ENCODE measurements at places on chromosomes 6 and 20.
A peak's percentile ranks its signal among the peaks of the same experiment; 100 is the strongest.

- DNase-seq: no peak
Observed at GRCh38 chr20:32509639-32510066, 75.5 kb downstream of the NOL4L start.

DNA sequence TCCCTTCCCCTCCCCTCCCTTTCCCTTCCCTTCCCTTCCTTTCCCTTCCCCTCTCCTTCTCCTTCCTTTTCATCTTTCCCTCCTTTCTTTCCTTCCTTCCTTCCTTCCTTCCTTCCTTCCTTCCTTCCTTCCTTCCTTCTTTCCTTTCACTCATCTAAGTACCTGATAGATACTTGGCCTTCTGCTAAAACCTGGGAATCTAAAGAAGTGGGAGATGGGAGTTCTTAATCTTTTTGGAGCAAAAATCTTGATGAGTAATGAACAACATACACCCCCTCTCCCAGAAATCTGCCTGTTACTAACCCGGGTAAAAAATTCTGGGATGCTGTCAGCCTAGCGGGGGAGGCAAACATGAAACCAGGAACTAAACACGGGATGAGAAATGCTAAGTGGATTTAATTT is 100.7 kb downstream of the VEGFA start:
- DNase-seq: no peak

DNA sequence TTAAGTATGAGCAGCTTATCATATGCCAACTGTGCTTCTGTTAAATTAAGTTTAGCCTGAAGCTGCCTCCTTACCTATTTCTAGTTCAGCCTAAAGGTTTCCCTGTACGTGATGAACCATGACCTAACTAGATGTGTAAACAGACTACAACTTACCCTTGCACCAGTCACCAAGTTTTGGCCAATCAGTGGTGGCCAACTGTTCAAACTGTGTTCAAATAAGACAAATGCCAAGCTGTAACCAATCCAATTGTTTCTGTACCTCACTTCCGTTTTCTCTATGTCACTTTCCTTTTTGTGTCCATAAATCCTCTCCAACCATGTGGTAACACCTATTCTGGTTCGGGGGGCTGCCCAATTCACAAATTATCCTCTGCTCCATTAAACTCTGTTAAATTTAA is 6.0 kb upstream of the SLC2A10 start:
- no peak for DNase-seq

DNA sequence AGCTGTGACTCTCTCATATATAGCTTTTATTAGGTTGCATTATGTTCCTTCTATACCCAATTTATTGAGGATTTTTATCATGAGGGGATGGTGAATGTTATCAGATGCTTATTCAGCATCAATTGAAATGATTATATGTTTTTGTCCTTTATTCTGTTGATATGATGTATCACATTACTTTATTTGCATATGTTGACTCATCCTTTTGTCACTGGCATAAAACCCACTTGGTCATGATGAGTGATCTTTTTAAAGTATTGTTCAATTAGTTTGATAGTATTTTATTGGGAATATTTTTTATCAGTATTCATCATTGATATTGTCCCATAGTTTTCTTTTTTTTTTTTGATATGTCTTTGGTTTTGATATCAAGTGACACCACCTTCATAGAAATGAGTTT is 529.9 kb downstream of the MMUT start:
- no peak for DNase-seq

DNA sequence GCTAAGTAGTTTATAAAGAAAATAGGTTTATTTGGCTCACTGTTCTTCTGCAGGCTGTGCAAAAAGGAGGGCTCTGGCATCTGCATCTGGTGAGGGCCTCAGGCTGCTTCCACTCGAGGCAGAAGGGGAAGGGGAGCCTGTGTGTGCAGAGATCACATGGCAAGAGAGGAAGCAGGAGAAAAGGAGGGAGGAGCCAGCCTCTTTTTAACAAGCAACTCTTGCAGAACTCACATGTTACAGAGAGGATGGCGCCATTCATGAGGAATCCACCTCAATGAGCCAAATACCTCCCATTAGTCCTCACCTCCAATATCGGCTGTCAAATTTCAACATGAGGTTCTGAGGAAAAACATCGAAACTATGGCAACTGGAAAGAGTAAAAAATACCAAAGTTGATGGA is 666.6 kb upstream of the SLC35B3 start:
- no peak for DNase-seq

DNA sequence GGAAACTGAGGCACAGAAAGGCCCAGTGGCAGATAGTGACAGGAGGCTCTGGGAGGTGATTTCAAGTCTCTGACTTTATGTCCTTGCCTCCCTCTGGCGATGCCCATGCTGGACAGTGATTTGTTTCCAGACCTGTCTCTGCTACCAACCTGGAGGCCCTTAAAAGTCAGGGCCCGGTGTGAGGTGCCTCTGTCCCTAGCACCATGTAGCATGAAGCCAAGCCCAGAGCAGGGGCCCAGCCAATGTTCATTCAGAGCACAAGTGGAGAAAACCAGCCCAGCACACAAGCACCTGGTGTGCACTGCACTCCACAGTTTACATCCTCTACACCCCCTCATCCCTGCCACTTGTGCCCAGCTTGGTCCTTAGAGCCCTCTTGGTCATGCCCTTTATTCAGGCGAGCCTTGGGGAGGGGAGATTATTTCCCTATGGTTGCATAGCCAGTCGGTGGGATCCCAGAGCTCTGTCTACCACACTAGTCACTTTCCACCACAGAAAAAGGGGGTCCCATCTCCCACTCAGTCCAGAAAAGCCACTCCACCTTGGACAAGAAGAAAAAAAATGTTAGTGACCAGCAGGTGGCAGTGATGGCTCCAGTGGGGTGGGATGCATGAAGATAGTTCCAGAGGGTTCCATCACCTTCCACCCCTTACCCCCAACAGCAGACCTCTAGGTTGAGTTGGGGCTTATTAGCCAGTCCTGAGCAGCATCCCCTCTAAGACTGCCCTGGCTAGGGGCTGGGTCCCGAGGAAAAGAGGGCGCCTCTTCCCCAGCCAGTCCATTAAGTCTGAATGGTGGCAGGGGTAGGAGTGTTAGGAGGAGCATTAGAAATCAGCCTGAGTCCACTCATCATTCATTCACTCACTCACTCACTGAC is 30.9 kb downstream of the KIAA1755 start:
- peak; percentile 9 for DNase-seq

- no peak for DNase-seq
Observed at GRCh38 chr20:48689388-48689787, 138.4 kb downstream of the PREX1 start.

- DNase-seq: no peak
Observed at GRCh38 chr20:35120012-35120701, 27.0 kb downstream of the EDEM2 start.

GRCh38 chr20:56689318-56689717 is 60.2 kb downstream of the TFAP2C start:
- DNase-seq: no peak

GRCh38 chr6:52497652-52498408 is 77.7 kb downstream of the EFHC1 start:
- DNase-seq: peak; percentile 82

GRCh38 chr20:53735536-53736050 is 142.0 kb upstream of the ZNF217 start:
- DNase-seq: no peak

GRCh38 chr6:138944412-138944811 is 43.6 kb downstream of the REPS1 start:
- DNase-seq: no peak

- peak; percentile 56 for DNase-seq
Observed at GRCh38 chr6:158073776-158074175, 92.1 kb downstream of the SYNJ2 start.

DNA sequence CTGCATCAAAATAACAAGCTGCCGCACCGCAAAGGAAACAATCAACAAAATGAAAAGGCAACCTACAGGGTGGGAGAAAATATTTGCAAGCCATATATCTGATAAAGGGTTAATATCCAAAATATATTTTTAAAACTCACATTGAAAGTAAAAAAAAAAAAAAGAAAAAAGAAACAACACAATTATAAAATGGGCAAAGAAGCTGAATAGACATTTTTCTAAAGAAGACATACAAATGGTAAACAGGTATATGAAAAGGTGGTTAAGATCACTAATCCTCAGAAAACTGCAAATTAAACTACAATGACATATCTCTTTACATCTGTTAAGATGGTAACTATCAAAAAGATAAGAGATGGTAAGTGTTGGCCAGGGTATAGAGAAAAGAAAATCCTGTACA is 105.4 kb upstream of the LY86 start:
- no peak for DNase-seq

DNA sequence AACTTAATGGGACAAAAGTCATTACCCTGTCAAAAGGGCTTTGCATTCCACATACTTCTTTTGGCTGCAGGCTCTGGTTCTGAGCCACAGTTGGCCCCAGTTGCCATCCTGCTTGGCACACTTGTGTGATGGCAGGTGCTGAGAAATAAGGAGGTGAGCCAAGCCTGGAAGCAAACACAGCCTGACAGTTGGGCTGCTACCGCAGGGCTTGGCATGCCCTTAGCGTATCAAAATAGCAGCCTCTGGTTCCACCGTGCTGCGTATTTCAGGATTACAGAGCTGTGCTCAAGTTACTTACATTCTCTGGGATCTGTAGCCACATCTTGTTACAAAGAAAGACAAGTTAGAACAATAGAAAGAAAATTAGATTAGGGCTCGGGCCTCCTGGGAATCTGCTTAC is 11.1 kb downstream of the MTHFD1L start:
- DNase-seq: no peak

DNA sequence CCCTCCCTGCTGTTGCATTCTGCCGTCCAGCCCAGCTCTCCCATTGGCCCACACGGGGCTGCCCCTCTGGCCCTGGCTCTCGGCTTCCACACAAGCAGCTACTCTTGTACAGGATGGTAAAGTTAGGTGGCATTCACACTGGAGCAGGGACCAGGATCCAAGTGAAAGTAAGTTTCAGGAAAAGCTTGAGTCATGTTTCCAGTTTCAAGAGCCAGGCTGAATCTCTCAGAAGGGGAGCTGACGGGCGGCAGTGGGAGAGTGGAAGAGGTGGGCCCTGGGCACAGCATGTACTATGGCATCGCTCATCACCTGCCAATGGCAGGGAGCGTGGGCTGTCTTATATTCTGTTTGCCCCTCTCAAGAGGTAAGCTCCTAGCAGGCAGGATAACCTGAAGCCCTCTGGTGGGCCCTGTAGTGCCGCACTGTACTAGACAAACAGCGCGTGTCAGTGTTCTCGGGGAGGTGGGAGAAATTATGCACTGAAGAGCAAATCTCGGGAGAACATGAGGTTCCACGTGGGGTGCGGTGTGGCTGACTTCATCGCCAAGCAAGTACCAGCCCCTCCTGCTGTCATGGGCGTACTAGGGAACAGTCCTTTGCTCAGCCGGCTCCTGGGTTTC is 241.5 kb downstream of the NRN1 start:
- DNase-seq: no peak

- DNase-seq: peak; percentile 79
Observed at GRCh38 chr6:31651602-31652191, 764 bp downstream of the BAG6 start.

DNA sequence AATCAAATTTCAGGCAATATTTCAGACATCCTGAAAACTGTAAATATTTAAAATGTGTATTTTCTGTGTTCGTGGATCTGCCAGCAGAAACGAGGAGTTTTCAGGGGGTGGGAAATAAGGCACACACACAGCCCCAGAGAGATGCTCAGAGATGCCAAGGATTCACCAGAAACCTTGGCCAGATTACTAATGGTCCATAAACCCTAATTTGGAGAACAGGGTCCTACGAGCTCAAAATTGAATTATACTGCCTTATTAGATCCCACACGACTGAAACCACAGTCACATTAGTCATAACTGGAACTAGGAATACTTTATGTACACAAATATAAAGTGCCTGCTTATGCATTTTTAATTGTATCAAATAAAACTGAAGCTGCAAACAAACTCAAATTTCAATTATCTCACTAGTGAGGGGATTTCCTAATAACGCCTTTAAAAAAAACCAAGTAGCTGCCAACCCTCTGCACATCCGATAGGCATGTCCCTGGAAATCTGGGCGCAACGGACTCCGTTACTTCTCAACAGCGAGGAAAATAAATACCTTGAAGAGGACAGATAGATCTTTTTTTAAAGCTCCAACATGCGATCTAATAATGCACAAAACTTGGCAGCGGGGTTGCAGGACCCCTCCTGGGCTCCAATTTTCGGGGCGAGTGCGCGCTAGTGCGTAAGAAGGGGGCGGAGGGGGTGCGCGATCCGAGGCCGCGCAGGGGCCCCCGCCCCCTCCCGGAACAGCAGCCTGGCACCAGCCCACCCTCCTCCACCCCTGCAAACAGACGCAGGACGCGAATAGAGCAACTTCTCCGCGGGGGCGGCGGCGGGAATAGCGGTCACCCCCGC is 897 bp downstream of the CHD6 start:
- DNase-seq: peak; percentile 42

DNA sequence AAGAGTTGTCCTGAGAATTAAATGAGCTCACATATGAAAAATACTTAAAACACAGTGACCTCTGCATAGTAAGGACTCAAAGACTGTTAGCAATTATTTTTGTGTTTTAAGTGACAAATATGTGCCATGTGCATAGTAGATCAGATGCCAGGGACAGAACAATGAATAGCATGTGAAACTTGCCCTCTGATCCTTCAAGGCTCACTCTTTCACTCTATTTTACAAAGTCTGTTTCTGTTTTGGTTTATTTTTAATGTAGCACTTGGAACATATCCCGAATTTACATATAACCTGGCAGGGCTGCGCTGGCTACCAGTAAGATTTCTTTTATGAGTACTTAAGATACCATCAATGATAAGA is 135.5 kb upstream of the TNFAIP3 start:
- DNase-seq: no peak
